ENCODE measurements at places on chromosomes 12 and 14. TPM values are rescaled to one million over a fixed set of nuclear protein-coding genes. Genes with fewer than 3 reads are reported as not detected.

DNA sequence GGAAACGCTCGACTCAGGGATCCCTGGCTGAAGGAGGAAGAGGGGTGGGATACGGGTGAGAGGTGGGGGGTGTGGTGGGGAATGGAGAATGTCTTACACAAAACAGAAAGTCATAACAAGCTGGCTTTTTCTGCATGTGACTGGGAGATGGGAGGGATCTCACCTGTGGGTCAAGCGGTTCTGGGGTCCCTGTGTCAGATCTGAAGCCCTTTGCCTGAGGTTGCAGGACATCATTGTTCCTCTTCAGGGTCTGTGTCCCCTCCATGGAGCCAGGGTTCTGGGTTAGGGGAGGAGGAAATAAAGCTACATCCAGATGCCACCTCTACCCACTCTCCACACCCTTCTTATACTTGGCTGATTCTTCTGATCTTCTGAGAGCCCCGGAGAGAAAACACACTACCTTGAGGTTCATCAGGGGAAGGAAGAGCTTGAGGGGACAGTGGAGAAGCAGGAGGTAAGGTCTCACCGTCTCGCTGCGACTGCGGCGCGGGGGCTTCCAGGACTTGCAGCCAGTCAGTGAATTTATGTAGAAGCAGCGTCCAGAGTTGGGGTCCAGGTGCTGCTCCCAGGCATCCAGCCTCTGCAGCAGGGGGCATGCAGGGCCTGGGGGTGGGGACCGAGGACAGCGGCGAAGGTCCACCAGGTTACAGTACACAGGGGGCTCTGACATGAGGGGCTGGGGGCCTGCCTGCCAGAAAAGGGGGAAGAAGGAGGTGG is 2.5 kb downstream of the ARHGAP9 start:
- H3K27ac ChIP-seq = no peak overlapping the region
- peak overlapping the region; percentile 30 for H3K4me3 ChIP-seq
- H3K4me1 ChIP-seq = peaks cover 41% of the 10 kb centered on the region

DNA sequence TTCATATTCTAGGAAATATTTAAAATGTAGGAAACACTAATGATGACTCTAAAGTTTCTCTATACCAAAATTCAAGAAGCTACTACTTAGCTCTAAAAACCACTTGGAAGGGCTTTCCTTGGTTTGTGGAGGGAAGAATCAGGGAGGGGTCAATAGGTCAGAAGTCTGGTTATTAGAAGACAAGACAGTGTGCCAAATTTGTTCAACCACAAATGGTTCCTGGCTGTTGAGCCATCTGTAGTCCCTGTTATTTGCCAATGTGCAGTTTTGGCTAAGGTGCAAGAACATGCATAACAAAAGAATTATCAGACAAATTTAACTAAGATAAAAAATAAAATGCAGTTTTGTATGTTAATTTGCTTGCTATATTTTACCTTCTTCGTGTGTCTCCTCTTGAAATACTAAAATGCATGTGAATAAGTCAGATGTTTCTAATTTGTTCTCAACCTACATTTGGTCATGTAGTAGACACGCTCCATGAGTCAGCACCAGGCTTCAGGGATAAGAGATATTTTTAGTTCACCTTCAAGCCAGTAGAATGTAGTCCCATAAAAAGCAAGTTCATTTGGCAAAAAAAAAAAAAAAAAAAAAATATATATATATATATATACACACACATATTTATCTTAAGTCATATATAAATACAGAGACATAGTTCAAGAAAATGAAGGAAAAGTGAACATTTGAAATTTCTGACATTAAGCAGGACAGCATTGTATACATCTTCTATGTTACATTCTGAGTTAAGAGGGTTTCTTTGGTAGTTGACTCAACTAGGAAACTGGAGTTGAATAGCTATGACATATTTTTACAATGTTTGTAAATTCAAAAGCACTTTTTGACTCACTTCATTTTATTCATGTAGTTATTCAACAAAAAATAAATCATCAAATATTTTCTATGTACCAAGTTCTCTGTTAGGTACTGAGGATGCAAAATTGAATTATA is 123.3 kb downstream of the KCNC2 start:
- DNase-seq = no peak
- no peaks in the 10 kb centered on the region for H3K36me3 ChIP-seq
- no peak overlapping the region for H3K4me3 ChIP-seq
- H3K27ac ChIP-seq = no peak overlapping the region
- H3K4me1 ChIP-seq = no peaks in the 10 kb centered on the region

DNA sequence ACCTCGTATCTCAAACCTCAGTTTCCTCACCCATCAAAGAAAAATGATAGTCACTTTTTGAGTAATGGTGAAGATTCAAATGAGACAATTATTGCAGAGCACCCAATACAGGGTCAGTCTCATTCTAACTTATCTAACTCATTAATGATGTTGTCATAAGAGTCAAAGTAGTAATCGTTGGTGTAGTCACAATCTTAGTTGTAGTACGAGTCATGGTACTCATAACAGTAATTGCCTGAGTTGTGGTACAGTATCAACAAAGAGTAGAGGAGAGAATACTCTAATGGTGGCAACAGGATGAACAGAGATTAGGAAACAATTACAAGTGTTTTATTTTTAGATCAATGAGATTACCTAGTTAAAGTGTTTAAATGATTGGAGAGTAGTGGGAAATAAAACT is 93.6 kb upstream of the TMTC2 start:
- DNase-seq = no peak
- no peaks in the 10 kb centered on the region for H3K27me3 ChIP-seq

GRCh38 chr14:21093769-21094681 is 4.4 kb downstream of the ZNF219 start:
- H3K27ac ChIP-seq = peak overlapping the region; percentile 94
- H3K27me3 ChIP-seq = no peaks in the 10 kb centered on the region
- peaks cover 32% of the 10 kb centered on the region for H3K36me3 ChIP-seq
- DNase-seq = peak; percentile 78
- peaks cover 58% of the 10 kb centered on the region for H3K4me1 ChIP-seq

DNA sequence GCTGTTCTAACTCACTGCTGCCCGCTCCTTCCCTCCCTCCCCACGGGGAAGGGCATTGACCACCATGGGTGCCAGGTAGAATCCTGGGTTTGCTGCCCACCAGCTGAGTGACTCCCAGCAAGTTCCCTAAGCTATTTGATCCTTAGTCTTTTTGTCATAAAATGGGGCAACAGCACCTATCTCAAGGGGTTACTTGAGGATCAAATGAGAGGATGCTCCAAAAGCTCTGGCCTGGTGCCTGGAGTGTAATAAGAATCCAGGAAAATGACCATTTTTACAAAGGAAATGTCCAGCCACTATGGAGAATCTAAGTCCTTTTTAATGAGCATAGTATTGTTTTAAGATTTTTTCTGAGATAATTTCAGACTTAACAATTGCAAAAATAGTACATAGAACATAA is 61.4 kb upstream of the CMKLR1 start:
- peaks cover 14% of the 10 kb centered on the region for H3K4me1 ChIP-seq
- H3K27me3 ChIP-seq = no peaks in the 10 kb centered on the region
- no peak for DNase-seq

Gene RITA1
- 29.3 TPM for total RNA-seq

DNA sequence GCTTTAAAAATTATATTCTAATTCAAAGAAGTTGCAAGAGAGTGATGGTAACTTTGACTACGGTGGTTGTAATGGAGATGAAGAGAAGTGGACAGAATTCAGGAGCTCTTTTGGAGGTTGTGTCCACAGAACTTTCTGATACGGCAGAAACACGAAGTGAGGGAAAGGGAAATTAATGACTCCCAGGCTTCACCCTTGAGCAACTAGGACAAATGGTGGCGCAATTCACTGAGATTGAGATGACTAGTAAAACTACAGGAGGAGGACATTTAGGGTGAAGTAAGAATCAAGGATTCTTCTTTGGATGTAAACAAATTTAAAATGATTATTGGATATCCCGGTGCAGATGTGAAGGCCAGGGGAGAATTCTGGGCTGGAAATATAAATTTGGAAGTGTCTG is 212.6 kb downstream of the PTPRO start:
- H3K36me3 ChIP-seq = no peaks in the 10 kb centered on the region
- no peaks in the 10 kb centered on the region for H3K27me3 ChIP-seq
- no peak for DNase-seq
- no peak overlapping the region for H3K4me3 ChIP-seq

Gene ADSS1
- total RNA-seq = 10.0 TPM

DNA sequence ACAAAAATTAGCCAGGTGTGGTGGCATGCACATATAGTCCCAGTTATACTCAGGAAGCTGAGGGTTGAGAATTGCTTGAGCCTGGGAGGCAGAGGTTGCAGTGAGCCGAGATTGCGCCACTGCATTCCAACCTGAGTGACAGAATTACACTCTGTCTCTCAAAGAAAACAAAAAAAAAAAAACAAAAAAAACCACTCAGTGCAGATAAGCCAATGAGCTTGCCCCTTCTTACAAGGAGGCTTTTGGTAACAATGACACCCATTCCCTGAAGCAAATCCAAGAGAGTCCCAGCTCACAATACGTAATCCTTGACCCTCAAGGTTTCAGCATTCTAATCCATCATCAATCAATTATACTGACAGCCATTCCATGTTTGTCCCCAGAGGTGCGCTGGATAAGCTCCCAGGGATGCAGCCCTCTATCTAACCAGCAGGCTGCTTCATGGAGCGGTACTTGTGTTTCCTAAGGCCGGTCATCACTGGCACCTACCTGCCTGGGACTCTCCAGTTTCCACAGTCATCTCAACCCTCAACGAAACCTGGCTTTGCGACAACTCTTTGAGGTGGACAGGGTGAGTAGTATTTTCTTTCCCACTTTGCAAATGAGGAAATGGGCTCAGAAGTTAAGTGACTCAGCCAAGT is 12.4 kb downstream of the GCN1 start:
- H3K4me1 ChIP-seq = no peaks in the 10 kb centered on the region
- peaks cover 69% of the 10 kb centered on the region for H3K36me3 ChIP-seq
- no peak for DNase-seq
- H3K27ac ChIP-seq = peak overlapping the region; percentile 15
- H3K27me3 ChIP-seq = no peaks in the 10 kb centered on the region

DNA sequence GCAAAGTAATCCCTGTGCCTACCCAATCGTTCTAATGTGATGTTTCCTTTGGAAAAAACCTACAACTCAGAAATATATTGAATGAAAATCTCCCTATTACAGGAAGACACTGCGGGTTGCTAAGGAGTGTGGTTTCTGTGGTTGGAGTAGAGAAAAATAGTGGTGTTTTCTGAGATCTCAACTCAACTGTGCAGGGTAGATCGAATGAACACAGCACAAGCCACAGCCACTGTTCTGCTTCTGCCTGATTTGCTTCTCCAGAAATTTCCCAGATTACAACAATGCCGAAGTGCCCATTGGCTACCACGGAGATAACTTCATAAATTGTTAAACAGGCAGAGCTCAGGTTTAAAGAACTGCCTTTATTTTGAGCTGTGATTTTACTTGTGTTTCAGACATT is 480.4 kb downstream of the DIO2 start:
- no peak overlapping the region for H3K4me3 ChIP-seq
- no peaks in the 10 kb centered on the region for H3K27me3 ChIP-seq
- no peak overlapping the region for H3K27ac ChIP-seq
- peaks cover 7% of the 10 kb centered on the region for H3K36me3 ChIP-seq
- DNase-seq = no peak

- no peaks in the 10 kb centered on the region for H3K36me3 ChIP-seq
- no peak overlapping the region for H3K4me3 ChIP-seq
- no peaks in the 10 kb centered on the region for H3K27me3 ChIP-seq
- H3K4me1 ChIP-seq = peaks cover 37% of the 10 kb centered on the region
- no peak overlapping the region for H3K27ac ChIP-seq
- DNase-seq = no peak
Observed at GRCh38 chr12:18992336-18992735, 137.2 kb upstream of the PLEKHA5 start.

Gene FLRT2
- 9.4 TPM for total RNA-seq

DNA sequence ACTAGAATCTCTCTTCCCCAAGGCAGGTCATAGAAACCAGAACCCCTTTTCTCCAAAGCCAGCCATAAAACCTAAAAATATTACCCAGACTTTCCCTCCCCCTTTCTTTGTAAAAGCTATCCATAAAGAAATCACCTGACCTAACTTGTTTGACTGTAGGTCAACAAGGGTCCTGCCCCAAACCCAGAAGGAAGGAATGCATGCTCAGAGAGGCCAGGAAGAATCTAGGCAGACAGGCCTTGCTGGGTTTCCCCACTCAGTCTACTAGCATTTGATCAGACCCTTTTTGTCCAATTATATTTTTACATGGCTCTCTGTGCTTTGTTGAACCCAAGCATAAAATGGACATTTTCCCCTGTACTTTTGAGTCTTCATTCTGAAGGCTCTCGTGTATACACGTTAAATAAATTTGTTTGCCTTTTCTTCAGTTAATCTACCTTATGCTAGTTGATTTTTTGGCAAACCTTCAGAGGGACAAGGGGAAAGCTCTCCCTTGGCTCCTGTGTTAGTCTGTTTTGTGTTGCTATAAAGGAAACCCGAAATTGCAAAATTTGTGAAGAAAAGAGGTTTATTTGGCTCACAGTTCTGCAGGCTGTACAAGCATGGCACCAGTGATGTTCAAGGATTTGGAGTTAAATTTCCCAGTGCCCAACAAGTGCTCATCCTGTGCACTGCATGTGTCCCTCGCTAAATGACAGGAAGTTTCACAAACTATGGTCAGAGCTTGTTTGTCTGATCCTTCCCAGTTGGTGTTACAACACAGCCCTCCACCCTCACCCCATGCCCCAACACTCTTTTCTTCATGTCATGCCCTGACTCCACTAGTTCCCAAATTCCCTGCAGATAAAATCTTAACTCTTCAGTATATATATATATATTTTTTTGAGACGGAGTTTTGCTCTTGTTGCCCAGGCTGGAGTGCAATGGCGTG is 14.2 kb upstream of the RASSF3 start:
- H3K36me3 ChIP-seq = no peaks in the 10 kb centered on the region
- no peak for DNase-seq
- H3K4me1 ChIP-seq = peaks cover 32% of the 10 kb centered on the region
- no peak overlapping the region for H3K4me3 ChIP-seq

Gene NFATC4
- total RNA-seq = 60.7 TPM

Gene SCN8A
- total RNA-seq = 13.2 TPM

DNA sequence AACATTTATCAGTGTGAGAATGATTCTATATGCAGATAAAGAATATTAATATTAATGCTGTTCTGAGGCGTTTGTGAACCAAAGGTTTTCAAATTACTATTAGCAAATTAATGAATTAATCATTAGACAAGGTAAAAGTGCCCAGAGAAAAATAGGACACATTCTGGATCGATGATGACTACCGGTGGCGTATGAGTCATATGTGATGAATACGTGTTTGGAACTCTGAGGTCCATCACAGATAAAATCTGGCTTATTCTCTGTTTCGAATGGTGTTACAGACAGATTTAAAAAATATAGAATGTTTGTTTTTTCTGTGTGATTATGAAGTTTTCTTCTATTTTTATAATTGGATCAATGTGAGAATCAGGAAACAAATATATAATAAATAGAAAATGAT is 79.2 kb upstream of the RTL1 start:
- DNase-seq = no peak
- H3K27ac ChIP-seq = no peak overlapping the region
- H3K4me1 ChIP-seq = no peaks in the 10 kb centered on the region
- H3K4me3 ChIP-seq = no peak overlapping the region
- H3K36me3 ChIP-seq = peaks cover 16% of the 10 kb centered on the region

GRCh38 chr14:68790644-68791077 is 2.2 kb downstream of the ZFP36L1 start:
- H3K27ac ChIP-seq = peak overlapping the region; percentile 85
- peaks cover 54% of the 10 kb centered on the region for H3K36me3 ChIP-seq
- no peaks in the 10 kb centered on the region for H3K27me3 ChIP-seq
- DNase-seq = no peak
- H3K4me3 ChIP-seq = peak overlapping the region; percentile 98

- no peak for DNase-seq
- no peak overlapping the region for H3K27ac ChIP-seq
- H3K27me3 ChIP-seq = no peaks in the 10 kb centered on the region
- no peak overlapping the region for H3K4me3 ChIP-seq
- H3K36me3 ChIP-seq = no peaks in the 10 kb centered on the region
Observed at GRCh38 chr12:123049398-123050240, 69.1 kb downstream of the ARL6IP4 start.

GRCh38 chr14:60094306-60094897 is 2.7 kb downstream of the PCNX4 start:
- no peak for DNase-seq
- peaks cover 16% of the 10 kb centered on the region for H3K36me3 ChIP-seq
